ENCODE measurements at places on chromosomes 11 and 22. TPM values are rescaled to one million over a fixed set of nuclear protein-coding genes. Genes with fewer than 3 reads are reported as not detected.

- DNase-seq = no peak
Measured at GRCh38 chr11:33674035-33674814, 26.4 kb downstream of the C11orf91 start.

DNA sequence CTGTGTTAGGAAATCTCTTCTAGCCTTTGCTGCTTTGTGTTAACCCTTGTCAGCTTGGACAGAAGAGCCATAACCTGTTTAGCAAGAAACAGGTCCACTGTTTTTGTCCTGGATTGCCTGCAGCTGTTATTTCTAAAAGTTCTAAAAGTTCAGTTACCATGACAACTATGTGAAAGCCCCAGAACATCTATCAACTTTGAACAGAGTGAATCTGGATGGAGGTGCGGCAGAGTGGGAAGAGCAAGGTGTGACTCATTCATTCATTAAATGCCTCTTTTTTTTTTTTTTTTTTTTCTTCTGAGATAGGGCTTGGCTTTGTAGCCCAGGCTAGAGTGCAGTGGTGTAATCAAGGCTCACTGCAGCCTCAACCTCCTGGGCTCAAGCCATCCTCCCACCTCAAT lies 50.5 kb downstream of the RBX1 start:
- no peak for DNase-seq

DNA sequence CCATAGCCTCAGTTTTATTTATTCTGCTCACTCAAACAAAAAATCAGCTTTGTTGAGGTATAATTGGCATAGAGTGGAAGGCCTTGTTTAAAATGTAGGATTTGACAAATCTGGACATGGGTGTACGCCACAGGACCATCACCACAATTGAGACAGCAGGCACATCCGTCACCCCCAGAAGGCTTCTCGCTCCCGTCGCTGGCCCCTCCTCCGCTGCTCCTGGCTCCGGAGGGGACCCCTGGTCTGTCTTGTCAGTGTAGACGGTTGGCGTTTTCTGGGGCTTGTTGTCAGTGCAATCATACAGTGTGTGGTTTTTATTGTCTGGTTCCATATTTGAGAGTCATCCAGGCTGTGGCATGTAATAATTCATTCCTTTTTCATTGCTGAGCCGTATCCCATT lies 97.6 kb downstream of the KCNQ1 start:
- DNase-seq = no peak

GRCh38 chr11:68509066-68509465 lies 48.5 kb downstream of the PPP6R3 start:
- DNase-seq = no peak

- DNase-seq = no peak
Measured at GRCh38 chr11:35511666-35512065, 13.8 kb downstream of the PAMR1 start.

The ST13 gene
- total RNA-seq = 217 TPM

The CRYBA4 gene
- total RNA-seq = not detected

GRCh38 chr11:5291207-5291838 lies 10.4 kb downstream of the OR51B4 start:
- no peak for DNase-seq

The PIK3IP1 gene
- total RNA-seq = 34.1 TPM

The DEUP1 gene
- total RNA-seq = not detected

The SCO2 gene
- 8.5 TPM for total RNA-seq

The TBX1 gene
- 0.12 TPM for total RNA-seq

GRCh38 chr22:44608597-44609399 lies 93.2 kb upstream of the PRR5 start:
- DNase-seq = no peak

The ADM gene
- total RNA-seq = 4.6 TPM

DNA sequence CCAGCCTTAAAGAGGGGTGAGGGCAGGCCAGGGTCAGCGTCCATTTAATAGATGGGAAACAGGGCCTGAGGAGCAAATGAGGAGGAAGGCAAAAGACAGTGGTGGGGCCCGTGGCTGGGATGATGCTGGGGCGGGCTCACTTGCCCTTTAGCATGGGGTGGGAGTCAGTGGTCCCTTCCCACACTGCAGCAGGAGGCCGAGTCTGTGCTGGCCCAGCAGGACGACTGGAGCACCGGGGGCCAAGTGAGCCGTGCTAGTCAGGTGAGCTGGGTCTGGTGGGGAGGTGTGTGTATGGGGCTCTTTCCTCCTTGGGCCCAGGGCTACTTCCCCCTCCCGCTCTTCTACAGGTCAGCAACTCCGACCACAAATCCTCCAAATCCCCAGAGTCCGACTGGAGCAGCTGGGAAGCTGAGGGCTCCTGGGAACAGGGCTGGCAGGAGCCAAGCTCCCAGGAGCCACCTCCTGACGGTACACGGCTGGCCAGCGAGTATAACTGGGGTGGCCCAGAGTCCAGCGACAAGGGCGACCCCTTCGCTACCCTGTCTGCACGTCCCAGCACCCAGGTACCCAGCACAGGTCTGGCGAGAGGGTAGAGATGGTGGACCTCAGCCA lies 12.8 kb downstream of the SCYL1 start:
- DNase-seq = no peak

The VPREB3 gene
- 0.90 TPM for total RNA-seq

The NLRP6 gene
- 3.2 TPM for total RNA-seq

- DNase-seq = peak; percentile 15
Measured at GRCh38 chr22:31947296-31947695, 3.0 kb downstream of the YWHAH start.

GRCh38 chr22:35534091-35534490 lies 6.5 kb upstream of the RASD2 start:
- no peak for DNase-seq

GRCh38 chr11:95877291-95877690 lies 46.6 kb downstream of the MTMR2 start:
- peak; percentile 2 for DNase-seq

The SCUBE2 gene
- 0.37 TPM for total RNA-seq

- DNase-seq = peak; percentile 43
Measured at GRCh38 chr11:121466063-121466794, 13.5 kb upstream of the SORL1-AS1 start.

- DNase-seq = no peak
Measured at GRCh38 chr11:14314127-14314526, 44.9 kb downstream of the RRAS2 start.

- DNase-seq = peak; percentile 97
Measured at GRCh38 chr11:62709247-62710000, 1.9 kb downstream of the GNG3 start.

DNA sequence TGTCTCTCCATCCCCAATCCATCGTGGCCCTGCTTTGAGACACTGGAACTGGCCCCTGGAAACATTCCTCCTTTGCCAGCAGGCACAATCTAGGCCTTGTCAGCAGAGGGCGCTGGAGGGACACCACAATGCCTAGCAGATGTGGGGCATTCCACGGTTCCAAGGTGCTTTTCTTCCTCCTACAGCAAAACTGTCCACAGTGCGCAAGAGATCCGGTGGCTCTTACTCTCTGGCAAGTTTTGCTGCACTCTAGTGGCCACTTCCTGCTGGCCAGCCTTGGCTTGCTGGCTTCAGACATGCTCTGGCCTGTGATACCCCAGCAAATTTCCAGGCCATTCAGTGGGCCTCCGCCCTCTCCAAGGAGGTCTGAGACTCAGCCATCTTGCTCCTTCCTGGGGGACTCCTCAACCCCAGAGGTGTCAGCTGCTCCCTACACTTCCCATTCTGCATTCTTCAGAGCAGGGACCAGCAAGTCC lies 17.1 kb upstream of the RBM4B start:
- peak; percentile 84 for DNase-seq

GRCh38 chr11:111298413-111299100 lies at the start of gene POU2AF3:
Gene POU2AF3 (plus strand): TSS chr11:111298546. CDS start chr11:111298582, 36 bp downstream.
- no peak for DNase-seq

The CECR2 gene
- total RNA-seq = 0.23 TPM

DNA sequence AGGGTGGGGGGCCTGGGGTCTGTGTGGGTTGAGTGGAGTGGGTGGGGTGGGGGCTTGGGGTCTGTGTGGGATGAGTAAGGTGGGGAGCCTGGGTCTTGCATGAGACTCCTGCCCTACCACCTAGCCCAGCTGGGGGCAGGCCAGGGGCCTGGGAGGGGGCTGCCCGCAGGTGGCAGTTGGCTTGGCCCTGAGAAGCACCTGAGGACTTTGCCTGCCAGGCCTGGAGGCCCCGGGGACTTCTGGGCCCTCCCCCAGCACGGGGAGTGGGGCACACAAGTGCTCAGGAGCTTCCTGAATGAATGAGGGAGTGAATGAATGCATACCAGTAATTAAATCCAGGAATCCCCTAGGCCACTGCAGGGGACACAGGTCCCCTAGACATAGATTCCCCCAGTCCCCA lies 6.6 kb downstream of the PHLDA2 start:
- DNase-seq = no peak

GRCh38 chr11:68854273-68854958 lies 12.7 kb upstream of the CPT1A start:
- no peak for DNase-seq

DNA sequence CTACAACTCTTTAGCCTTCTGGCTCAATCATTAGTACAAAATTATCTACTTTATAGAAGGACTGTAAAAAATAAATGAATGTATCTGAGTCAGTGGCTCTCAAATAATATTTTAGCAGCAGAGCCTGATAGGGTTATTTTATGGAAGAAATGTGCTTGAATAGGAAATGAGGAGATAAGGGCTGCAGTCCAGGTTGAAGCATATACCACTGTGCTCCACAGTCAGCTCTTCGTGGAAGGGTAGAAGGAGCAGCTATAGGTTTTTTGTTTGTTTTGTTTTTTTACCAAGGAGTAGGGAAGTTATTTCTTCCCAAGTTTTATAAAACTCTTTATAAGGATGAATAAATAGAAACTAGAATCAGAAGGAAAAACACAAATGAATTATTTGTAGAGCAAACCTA lies 242.0 kb downstream of the DLG2 start:
- DNase-seq = no peak

The P4HA3 gene
- not detected for total RNA-seq

DNA sequence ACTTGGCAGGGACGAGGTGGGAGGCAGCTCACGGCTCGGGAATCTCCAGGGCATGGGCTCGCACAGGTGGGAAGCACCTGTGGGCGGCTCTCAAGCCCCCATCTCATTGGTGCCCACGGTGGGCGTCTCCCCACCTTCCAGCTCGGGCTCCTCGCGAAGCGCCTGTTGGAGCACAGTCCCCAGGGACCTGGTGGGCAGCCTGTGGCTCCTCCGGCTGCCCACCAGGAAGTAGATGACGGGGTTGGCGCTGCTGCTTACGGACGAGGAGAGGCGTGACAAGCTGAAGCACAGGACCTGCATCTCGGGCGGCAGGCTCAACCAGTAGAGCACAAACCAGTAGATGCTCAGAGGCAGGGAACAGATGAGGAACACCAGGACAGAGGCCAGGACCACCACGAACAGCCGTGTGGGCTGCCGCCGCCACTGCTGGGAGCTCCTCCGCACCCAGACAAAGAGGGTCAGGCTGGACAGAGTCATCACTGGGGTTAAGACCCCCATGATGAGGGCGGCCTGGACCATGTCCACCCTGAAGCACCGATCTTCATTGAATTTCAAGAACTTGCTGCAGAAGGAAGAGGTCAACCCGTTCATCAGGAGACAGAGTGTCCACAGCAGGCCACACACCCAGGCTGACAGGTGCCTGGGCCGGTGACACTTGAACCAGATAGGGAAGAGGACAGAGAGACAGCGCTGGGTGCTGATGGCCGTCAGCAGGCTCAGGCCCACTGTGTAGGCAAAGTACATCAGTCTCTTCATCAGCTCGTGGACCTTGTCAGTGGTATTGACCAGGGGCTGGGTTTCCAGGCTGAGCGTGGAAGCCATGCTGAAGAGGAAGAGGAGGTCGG lies 633 bp downstream of the MRGPRD start:
- no peak for DNase-seq

- no peak for DNase-seq
Measured at GRCh38 chr11:76240161-76240540, 33.8 kb upstream of the WNT11 start.

- DNase-seq = no peak
Measured at GRCh38 chr11:103024086-103024485, 67.9 kb downstream of the DCUN1D5 start.

GRCh38 chr11:65180877-65181568 lies 705 bp upstream of the CAPN1 start:
- DNase-seq = peak; percentile 73

The PGR gene
- not detected for total RNA-seq

The ZBTB16 gene
- 4.0 TPM for total RNA-seq

DNA sequence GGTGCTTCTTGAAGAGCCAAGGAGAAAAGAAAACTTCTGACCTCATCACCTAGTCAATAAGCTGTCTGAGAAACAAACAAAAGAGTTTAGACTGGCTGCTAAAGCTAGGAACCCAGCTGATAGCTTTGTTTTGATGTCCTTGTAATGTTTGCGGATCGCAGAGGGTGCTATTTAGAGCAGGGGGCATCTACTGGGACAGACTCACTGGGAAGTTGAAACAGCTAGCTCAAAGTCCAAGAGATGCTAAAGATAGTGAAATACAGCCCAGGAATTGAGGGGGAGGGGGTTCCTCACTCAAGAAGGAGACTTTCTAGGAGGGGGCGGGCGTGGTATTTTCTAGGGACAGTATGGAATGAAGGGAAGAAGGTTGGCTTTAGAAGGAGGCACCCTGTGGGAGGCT lies 18.9 kb downstream of the ZBTB16 start:
- no peak for DNase-seq
